H1 (cell line): ENCODE measurements at places on chromosomes 5 and 9.
A peak's percentile ranks its signal among the peaks of the same experiment; 100 is the strongest.

DNA sequence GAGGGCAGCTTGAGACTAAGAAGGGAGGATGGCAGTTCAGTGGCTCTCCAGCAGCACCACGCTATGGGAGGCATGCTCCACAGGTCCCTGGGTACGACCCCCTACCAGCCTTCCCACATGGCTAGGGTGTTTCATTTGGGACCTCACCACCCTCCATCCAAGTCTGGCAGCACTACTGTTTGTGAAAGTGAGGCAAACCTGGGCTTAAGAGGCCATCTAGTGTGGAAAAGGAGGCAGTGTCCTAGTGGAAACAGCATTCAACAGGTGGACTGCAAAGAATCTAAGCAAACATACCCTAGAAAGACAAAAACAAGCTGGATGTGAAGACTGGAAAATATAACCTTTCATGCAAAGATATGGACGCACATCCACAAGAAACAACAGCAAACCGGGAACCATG, 4.8 kb upstream of the C5orf47 start:
- no peak for DNase-seq

- DNase-seq: no peak
Observed at GRCh38 chr5:169753795-169754194, 116.7 kb downstream of the DOCK2 start.

- DNase-seq: no peak
Observed at GRCh38 chr5:113232667-113233066, 202.1 kb downstream of the TSSK1B start.

GRCh38 chr5:6875376-6875775, 162.1 kb downstream of the TENT4A start:
- no peak for DNase-seq

GRCh38 chr5:158843305-158843704, 256.4 kb downstream of the EBF1 start:
- no peak for DNase-seq

DNA sequence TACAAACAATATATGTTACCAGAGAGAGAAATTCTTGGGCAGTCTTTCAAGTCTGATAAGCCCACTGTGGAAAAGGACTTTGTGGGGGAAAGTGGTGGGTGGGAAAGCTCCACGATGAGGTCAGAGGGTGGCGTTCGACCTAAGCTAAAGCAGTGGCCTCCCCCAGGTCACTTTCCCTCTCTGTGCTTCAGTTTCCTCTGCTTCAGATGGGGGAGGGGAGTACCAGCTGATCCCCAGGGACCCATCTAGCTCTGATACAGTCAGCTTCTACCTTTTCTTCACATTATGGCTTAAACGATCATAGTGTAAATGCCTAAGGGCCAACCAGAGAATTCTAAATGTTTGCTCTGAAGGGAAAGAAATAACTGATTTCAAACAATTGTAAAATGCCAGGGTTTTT, 36.6 kb upstream of the ARSB start:
- no peak for DNase-seq

GRCh38 chr9:119556129-119556875, 187.1 kb upstream of the BRINP1 start:
- DNase-seq: peak; percentile 93

- DNase-seq: peak; percentile 50
Observed at GRCh38 chr5:32942225-32942989, 231.3 kb downstream of the NPR3 start.

DNA sequence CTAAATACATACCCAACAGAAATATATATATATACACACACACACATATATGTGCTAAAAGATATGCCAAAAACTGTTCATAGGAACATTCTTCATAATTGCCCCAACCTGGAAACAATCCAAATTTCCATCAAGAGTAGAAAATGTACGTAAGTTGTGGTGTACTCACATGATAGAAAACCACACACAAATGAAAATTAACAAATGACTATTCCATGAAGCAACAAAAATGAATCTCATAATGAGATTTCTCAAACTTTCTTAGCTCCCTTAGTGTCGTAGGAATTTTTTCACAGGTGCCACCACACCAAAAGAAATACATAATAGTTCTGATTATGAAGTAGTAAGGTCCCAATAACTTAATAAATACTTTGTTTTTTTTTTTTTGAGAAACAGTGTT, 7.8 kb downstream of the ATP10B start:
- DNase-seq: no peak

- DNase-seq: no peak
Observed at GRCh38 chr9:7439355-7439995, 360.1 kb downstream of the DMAC1 start.

DNA sequence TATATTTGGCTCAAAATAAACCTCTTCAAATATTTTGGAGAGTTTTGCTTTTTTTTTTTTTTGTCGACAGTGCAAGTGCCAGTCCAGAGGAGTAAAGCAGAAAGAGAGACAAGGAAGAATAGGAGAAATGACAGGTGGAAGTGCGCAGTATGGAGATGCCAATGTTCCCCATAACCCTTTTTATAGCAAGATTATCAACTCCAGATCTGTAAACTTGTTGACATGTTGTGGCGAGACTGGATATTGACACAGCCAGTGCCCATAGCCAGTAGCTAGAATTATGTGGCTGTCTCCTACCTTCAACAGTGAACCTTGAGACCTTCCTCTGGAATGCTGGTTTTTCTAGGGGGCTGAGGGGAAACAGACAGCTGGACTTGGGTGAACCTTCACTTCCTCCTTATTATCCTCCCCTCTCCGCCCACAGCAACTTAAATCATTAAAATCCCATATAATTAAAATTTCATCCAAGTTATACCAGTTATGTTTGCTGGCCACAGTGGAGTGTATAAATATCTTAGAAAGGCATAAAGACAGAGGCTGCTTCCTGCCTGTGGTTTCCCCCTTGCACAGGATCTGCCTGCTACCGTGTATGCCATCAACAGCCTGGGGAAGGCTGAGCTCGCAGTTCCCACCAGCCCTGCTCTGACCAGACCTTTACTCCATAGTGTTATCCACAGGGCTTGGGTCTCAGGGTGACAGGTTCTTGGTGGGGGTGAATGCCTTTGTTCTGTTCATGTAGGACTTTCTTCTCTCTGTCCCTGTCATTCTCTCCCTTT, 112.3 kb upstream of the ANKH start:
- no peak for DNase-seq
